ENCODE measurements at places on chromosomes 13 and 19. TPM values are rescaled to one million over a fixed set of nuclear protein-coding genes. Genes with fewer than 3 reads are reported as not detected.
A peak's percentile ranks its signal among the peaks of the same experiment; 100 is the strongest.

The RPS15 gene
- total RNA-seq, result 2,933 TPM

The LILRB1 gene
- total RNA-seq, result not detected

The RAB4B gene
- 32.4 TPM for total RNA-seq

The CEACAM4 gene
- total RNA-seq, result not detected

DNA sequence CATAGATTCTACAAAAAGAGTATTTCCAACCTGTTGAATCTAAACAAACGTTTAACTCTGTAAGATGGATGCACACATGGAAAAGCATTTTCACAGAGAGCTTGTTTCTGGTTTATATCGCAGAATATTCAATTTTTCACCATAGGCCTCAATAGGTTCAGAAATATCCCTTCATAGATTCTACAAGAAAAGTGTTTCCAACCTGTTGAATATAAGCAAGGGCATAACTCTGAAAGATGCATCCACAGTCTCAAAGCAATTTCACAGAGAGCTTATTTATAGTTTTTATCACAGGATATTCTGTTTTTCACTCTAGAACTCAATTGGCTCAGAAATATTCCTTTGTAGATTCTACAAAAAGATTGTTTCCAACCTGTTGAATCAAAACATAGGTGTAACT lies 1483.6 kb downstream of the UQCRFS1 start:
- DNase-seq, result no peak

- no peak for DNase-seq
Measured at GRCh38 chr13:53207556-53207955, 178.9 kb downstream of the OLFM4 start.

DNA sequence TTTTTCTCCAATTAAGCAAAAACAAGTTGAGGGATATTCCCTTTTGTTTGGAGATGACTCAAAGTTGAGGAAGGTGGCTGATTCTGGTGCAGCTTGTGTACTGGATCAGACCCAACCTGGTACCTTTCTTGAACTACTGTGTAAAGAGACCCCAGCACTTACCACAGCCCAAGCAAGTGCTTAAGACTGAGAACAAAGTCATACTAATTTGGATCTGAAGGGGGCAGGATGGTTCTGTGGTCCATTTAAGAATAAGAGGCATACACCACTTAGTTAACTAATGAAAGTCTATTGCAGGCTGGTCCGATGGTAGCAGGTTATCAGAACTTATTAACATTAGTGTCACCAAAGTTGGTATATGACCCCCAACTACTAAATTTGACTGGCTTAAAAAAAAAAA lies 6.3 kb downstream of the THSD1 start:
- no peak for DNase-seq

- DNase-seq, result peak; percentile 76
Measured at GRCh38 chr13:75365724-75366173, 116.2 kb downstream of the TBC1D4 start.

- no peak for DNase-seq
Measured at GRCh38 chr13:27037571-27037970, 134.0 kb downstream of the USP12 start.

- DNase-seq, result peak; percentile 81
Measured at GRCh38 chr19:13691569-13692435, 72.5 kb upstream of the MRI1 start.

GRCh38 chr13:96707146-96707545 lies 287.1 kb downstream of the OXGR1 start:
- DNase-seq, result no peak

DNA sequence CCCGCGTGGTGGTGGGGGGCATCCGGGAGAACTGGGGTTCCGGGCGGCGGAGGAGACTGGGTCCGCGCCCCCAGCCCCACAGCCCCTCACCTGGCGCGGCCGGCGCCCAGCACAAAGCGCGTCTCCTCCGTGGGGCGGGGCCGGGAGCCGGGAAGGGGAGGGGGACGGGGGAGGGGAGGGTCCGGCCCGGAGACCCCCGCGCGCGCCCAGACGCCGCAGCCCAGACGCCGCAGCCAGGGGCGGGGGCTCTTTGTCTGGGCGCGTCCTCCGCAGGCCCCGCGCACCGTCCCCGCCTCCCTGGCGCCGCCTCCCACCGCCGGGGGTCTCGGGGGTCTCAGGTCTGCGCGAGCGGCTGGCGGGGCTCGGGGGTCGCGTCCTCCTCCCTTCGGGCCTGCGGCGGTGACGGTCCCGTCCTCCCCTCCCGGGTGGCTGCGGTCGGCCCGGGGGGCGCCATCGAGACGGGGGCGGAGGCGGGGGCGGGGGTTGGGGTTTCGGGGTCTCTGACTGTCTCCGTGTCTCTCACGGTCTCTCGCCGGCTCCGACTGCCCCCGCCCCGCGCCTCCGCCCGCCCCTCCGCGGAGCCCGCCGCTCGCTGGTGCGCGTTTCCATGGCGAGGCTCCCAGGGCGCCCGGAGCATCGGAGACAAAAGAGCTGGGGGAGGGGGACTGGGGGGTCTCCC lies at the start of gene PLPPR3:
PLPPR3 (minus strand) TSS at position 131 of the 679 bp plus-strand sequence. CDS start 396 bp downstream, outside the sequence.
- DNase-seq, result no peak

Measured in Daoy (cell line).